ENCODE measurements at places on chromosomes 2 and 18. TPM values are rescaled to one million over a fixed set of nuclear protein-coding genes. Genes with fewer than 3 reads are reported as not detected.

ELOA2 gene
- not detected for total RNA-seq

GBX2 gene
- 8.0 TPM for total RNA-seq

CRIM1 gene
- total RNA-seq, result 81.5 TPM

GCA gene
- total RNA-seq, result 11.3 TPM

TCF23 gene
- not detected for total RNA-seq

ACMSD gene
- total RNA-seq, result not detected

GRHL1 gene
- total RNA-seq, result 2.2 TPM

CFAP53 gene
- total RNA-seq, result 4.3 TPM

HRH4 gene
- 0.06 TPM for total RNA-seq

ALPP gene
- 0.03 TPM for total RNA-seq

ARHGEF33 gene
- not detected for total RNA-seq

PSMA8 gene
- total RNA-seq, result not detected

MC4R gene
- total RNA-seq, result not detected

CDH19 gene
- not detected for total RNA-seq

CCDC141 gene
- not detected for total RNA-seq

SERPINB13 gene
- not detected for total RNA-seq

TMEM247 gene
- not detected for total RNA-seq

FAM228A gene
- not detected for total RNA-seq

CYS1 gene
- 2.1 TPM for total RNA-seq

NIF3L1 gene
- total RNA-seq, result 51.1 TPM

ATP6V1B1 gene
- total RNA-seq, result 0.40 TPM

NOL4 gene
- total RNA-seq, result 0.68 TPM

MREG gene
- total RNA-seq, result 14.8 TPM

AMER3 gene
- not detected for total RNA-seq

WDCP gene
- total RNA-seq, result 18.0 TPM

ARMC9 gene
- 39.4 TPM for total RNA-seq

IL36G gene
- total RNA-seq, result 0.80 TPM

FAM110C gene
- 0.57 TPM for total RNA-seq

ARHGAP28 gene
- total RNA-seq, result 3.6 TPM

POTEI gene
- 0.40 TPM for total RNA-seq

GNAL gene
- 0.97 TPM for total RNA-seq

TCF7L1 gene
- 0.11 TPM for total RNA-seq
